ENCODE measurements at places on chromosomes 6 and 20. TPM values are rescaled to one million over a fixed set of nuclear protein-coding genes. Genes with fewer than 3 reads are reported as not detected.

REPS1 gene
- 64.1 TPM for total RNA-seq

- DNase-seq, result no peak
Observed at GRCh38 chr20:5374171-5374570, 57.4 kb upstream of the PROKR2 start.

- DNase-seq, result peak; percentile 54
Observed at GRCh38 chr6:31541059-31541657, 645 bp downstream of the DDX39B start.

DNA sequence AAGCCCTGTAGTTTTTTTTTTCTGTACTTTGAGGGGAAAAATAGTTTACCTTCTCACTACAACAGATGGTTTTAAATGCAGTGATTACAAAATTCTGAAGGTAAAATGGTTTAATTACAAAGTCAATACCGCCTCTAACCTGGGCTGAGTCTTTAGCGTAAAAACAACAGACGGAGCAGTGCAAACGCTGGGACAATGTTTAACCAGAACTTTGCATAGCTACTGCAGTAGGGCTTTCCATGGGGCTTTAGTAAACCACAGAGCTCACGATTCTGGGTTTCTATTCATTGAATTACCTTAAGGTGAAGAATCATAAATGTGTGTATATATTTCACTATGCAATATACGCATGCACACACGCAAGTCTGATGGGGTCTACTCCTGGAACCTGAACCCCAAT is 77.9 kb downstream of the RFX6 start:
- no peak for DNase-seq

DNA sequence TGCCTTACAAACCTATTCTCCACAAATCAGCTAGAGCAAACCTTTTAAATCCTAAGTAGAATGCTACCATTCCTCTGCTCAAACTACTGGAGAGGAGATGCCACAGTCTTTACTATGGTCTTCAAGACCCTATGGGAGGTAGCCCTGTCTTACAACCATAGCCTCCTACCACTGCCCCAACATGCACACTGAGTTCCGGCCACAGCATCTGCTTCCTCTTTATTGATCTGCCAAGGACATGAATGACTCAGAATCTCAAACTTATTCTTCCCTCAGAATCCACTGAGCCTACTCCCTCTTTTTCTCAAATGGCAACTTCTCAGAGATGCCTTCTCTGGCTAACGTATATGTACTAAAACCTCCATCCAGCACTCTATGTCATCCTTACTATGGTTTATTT is 12.2 kb upstream of the ANKEF1 start:
- DNase-seq, result no peak

DNA sequence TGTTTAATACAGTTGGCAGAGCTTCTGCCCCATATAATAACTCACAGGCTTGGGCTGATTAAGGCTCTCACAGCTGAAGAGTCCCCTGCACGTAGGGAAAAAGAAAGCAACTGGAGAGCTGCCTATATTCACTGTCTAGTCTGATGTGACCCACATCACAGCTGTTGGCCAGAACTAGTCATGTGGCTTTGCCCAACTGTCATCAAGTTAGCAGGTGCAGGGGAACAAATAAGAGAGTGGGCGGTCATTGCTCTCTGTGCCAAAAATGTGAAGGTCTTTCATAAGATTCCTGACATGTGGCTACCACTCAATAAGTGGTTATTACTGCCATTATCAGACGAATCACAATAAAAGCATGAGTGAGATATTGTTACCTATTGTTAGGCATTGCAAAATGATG is 665.2 kb downstream of the DOK5 start:
- DNase-seq, result no peak

- DNase-seq, result no peak
Observed at GRCh38 chr20:45500022-45500421, 15.4 kb downstream of the SPINT3 start.

- DNase-seq, result no peak
Observed at GRCh38 chr6:89035252-89036101, 45.1 kb upstream of the PNRC1 start.

GRCh38 chr6:125821825-125822281 is 31.1 kb downstream of the NCOA7 start:
- no peak for DNase-seq

GRCh38 chr6:43171707-43172103 is 636 bp downstream of the SRF start:
- DNase-seq, result peak; percentile 68

DNA sequence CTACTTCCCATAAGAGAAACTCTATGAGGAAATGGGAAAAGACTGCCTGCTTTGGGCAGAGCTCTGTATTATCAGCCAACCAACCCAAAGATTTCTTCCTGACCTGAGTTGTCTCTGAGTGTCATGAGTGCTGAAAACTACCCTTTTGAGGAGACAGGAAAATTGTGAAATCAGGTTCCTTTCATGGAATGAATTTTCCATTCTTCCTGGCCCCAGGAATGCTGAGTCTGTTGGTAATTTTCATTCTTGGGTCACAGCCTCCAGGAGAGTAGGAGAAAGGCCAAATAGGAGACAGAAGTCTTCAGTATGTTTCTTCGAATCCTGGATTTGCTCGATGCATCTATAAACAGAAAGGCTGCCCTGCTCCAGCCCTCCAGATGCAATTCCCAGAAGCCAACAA is 53.6 kb downstream of the SCML4 start:
- no peak for DNase-seq

GRCh38 chr20:5001174-5002076 is at the start of gene SLC23A2:
Gene SLC23A2 (minus strand): TSS chr20:5001510. CDS start chr20:4932562, 68,948 bp downstream.
- DNase-seq, result peak; percentile 96
